ENCODE measurements at places on chromosomes 2 and 18.

DNA sequence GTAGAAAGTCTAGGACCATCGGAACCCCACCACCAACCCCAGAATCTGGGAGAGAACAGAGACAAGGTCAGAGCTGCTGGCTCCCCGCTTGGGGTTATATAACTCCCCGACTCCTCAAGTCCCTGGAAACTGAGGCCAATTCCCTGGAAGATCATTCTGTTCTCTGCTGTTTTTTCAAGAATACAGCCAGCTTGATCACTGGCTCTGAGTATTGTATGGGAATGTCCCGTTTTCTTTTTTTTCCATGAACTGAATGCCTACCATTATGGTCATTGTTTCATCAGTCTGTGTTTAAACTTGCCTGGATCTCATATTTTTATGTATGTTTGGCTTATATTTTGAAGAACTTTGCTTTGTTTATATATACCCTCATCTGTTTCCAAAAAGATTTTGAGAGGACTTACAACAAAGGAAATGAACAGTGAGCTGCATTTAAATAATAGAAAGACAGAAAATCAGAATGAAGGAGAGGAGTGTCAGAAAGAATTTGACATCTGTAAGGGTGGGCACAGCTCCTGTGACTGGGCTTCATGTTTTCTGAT lies 90.0 kb upstream of the ALPP start:
- DNase-seq, result no peak

DNA sequence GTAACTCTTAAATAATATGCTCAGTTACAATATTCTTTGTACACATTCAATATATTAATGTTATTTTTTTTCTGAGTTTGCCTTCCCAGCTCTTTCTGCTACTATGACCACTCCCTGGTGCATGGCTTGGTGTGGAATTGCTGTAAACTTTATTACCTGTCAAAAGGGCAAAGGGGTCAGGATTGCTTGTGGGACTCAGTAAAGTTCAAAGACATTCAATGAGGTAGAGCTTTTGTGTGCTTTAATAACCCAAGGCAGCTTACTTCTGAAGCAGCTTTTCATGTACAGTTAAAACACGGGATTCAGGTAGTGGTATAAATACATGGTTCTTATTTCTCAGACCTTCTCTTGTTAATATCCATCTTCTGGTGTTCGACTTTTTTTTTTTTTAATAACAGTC lies 132.8 kb downstream of the MEIS1 start:
- no peak for DNase-seq

DNA sequence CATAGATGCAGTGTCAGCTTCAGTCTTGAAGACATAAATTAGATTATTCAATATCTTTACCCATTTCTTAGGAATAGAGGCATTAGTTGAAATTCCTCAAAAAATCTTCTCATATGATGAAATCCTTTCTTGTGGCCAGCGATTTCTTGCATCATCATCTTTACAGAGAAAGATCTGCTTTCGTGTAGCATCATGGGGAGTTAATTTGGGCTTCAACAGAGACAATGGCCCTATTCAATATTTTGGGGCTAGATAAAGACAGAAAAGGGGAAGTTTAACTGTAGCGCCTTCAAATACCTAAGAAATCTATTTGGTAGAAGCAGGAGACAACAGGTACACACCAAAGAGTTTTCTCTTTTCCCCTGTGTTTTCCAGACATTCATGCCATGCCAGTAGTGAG lies 73.8 kb downstream of the TGFA start:
- no peak for DNase-seq

DNA sequence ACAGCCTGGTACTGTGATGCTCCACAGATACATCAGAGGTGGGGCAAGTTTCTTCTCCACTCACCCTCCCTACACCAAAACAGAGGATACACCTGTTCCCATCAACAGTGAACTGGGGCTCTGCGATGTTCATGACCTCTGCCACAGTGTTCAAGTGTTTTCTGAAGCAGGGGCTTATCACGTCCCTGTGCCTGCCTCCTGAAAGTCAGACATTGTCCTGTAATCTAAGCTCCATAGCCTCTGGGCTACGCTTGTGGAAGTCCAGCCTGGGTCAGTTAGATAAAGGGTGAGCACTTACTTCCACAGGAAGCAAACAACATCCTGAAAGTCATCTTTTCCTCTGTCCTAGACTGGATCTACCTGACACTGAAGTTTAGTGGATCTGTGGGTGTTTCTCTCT lies 20.2 kb upstream of the MRO start:
- no peak for DNase-seq

GRCh38 chr2:43455296-43455695 lies 140.5 kb downstream of the THADA start:
- DNase-seq, result no peak

GRCh38 chr18:35467624-35468016 lies 30.1 kb downstream of the INO80C start:
- DNase-seq, result no peak

DNA sequence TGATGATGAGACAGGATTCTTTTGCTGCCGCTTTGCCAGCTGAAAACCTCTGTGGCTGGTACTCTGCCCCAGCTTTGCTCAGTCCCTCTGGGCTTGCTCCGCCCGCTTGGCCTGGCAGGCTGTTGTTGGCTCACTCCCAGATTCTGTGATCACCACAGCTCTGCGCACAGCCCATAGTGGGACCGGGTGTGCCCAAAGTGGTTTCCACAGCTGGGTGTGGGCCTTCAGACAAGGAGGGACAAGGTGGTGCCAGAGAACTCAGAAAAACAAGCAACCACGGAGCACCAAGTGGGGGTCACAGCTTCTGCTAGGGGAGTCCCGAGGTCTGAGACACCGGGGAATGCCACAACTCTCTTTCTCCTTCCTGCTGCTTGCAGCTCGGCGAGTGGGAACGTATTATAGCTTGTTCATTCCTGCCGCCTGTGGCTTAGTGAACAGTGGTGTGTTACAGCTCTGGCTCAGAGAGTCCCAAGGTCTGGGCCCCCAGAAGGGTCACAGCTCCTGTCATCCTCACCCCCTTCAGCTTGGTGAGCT lies 9.2 kb upstream of the KYNU start:
- DNase-seq, result no peak

DNA sequence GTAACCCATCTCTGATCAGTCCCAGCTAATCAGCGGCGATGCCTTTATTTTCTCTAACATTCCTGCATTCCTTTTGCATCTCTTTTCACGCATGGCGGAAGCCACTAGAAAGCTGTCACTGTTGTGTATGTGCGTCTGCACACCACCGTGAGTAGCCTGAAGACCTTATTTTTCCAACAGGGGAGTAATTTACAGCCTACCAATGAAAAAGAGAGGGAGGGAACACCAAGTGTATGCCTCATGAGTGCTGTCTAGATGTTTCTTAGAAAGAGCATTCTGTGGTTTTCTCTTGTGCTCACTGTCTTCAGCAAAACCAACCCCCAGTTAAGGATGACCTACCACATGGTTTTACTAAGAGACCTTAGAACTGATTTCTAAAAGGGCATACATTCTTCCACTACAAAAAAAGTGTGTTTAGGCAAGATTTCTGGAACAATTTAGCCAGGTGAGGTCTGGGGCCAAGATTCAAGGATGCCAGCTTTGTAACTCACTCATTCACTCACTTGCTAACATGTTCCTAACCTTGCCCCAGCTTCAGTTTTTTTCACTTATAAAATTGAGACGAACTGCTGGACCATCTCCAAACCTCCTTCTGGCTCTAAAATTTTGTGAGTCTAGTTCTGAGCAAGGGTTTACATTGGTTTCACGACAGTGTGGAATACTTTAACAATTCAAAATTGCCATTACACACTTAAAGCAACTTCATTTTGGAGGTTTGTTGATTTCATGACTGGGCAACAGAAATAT lies 51.4 kb downstream of the BCL2 start:
- no peak for DNase-seq

DNA sequence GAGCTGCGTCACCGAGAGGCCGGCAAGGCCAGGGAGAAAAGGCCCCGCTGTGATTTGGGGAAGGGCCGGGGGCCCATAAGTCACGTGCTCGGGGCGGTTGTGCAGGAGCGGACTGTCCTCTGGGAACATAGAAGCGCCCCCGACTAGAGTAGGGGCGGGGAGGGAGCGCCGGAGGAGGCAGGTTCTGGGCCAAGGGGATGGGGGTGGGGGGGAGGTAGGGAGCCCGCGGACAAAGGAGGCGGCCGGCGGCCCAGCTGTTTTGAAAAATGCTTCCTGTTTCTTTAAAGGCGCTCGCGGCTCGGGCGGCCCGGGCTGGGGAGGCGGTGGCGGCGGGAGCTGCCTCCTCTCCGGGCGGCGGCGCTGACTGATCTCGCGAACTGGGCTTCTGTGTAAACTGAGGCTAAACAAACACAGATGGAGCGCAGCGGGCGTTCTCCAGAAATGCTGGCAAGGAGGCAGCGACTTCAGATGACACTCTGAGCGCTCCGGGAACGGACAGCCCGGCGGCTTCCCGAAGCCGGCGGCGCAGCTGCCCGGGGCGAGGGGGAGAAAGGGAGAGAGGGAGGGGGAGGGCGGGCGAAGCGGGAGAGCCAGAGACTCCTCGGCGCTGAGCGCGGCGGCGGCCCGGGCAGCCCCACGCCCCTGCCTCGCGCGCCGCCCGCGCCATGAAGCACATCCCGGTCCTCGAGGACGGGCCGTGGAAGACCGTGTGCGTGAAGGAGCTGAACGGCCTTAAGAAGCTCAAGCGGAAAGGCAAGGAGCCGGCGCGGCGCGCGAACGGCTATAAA lies at the start of gene ATOH8:
Gene ATOH8 (plus strand): TSS at position 467 of the 788 bp plus-strand sequence. CDS start 199 bp downstream, at position 666.
- no peak for DNase-seq

GRCh38 chr18:36953047-36953446 lies 124.1 kb downstream of the KIAA1328 start:
- DNase-seq, result no peak

DNA sequence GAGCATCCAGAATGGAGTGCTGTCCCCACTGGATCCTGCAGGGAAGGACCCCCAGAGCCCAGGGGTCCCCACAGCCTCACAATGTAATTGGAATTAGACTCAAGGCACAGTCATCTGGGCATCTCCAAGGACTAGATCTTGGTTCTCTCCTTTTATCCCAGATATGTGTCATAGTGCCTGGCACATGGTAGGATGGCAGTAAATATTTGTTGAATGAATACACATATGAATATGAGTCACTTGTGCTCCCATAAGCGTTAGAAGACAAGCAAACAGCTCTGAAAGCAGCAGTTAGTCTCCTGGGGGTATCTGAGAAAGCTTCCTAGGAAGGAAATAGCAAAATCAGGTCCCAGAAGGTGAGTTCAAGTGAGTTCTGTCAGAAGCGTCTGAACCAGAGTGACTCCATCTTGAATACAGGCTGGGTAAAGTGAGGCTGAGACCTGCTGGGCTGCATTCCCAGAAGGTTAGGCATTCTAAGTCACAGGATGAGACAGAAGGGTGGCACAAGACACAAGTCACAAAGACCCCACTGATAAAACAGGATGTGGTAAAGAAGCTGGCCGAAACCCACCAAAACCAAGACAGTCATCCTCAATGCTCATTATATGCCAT lies 234.1 kb upstream of the ID2 start:
- no peak for DNase-seq

- DNase-seq, result no peak
Observed at GRCh38 chr2:131029812-131030211, 63.4 kb downstream of the FAM168B start.

GRCh38 chr2:186540941-186541340 lies 48.9 kb upstream of the ITGAV start:
- no peak for DNase-seq
